Fibroblast of the aortic adventitia (primary cell): ENCODE measurements at places on chromosomes 5 and 9. TPM values are rescaled to one million over a fixed set of nuclear protein-coding genes. Genes with fewer than 3 reads are reported as not detected.

The MSX2 gene
- total RNA-seq: under 0.01 and 0.82 TPM in 2 replicates

The SPINK6 gene
- not detected in 2 replicates for total RNA-seq

The KCTD16 gene
- 7.4 and 12.6 TPM in 2 replicates for total RNA-seq

The ADAMTSL1 gene
- 41.8 and 179 TPM in 2 replicates for total RNA-seq

The IFNB1 gene
- total RNA-seq: not detected in 2 replicates

The BAAT gene
- not detected in 2 replicates for total RNA-seq
